Tibial nerve (tissue), 4 donors: ENCODE measurements at places on chromosomes 11 and 22. TPM values are rescaled to one million over a fixed set of nuclear protein-coding genes. Genes with fewer than 3 reads are reported as not detected.
A peak's percentile ranks its signal among the peaks of the same experiment; 100 is the strongest.

DNA sequence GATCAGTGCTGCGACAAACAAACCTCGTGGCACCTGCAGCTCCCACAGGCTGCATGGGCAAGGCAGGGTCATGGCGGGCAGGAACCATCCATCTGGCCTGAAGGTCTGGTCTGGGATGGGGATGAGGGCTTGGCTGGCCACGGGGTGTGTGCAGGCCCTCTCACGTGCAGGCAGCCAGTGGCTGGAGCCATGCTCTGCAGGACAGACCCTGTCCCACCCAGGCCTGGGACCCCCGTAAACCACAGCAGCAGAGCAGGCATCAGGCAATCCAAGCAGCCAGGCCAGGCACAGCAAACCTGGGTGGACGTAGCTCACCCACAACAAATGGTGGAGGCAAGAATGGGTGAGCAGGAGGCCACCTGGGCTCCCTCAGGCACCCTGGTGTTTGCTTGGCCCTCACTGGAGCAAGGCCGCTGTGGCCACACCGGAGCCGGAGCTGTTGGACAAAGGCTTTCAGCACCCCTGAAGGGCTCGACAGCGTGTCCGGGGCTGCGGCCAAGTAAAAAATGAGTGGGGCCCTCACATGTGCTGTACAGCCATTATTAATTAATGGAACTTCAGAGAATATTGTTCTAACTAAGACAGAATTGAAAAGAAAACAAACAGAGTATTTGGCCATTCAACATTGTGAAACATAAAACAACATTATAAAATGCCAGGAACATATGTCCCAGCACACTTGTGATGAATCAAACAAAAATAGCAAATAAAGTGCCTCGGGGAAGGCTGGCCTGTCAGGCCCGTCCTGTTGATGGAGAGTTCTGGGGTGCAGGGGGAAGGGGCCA, 24.0 kb upstream of the GNB1L start:
- no peak overlapping the region for H3K4me3 ChIP-seq
- H3K36me3 ChIP-seq = peaks cover 44% of the 10 kb centered on the region
- peaks cover 86% of the 10 kb centered on the region for H3K4me1 ChIP-seq
- peak overlapping the region; percentile 38 for H3K27ac ChIP-seq
- DNase-seq = no peak

The BACE1 gene
- total RNA-seq = 35.1 TPM

The MISFA gene
- total RNA-seq = not detected

DNA sequence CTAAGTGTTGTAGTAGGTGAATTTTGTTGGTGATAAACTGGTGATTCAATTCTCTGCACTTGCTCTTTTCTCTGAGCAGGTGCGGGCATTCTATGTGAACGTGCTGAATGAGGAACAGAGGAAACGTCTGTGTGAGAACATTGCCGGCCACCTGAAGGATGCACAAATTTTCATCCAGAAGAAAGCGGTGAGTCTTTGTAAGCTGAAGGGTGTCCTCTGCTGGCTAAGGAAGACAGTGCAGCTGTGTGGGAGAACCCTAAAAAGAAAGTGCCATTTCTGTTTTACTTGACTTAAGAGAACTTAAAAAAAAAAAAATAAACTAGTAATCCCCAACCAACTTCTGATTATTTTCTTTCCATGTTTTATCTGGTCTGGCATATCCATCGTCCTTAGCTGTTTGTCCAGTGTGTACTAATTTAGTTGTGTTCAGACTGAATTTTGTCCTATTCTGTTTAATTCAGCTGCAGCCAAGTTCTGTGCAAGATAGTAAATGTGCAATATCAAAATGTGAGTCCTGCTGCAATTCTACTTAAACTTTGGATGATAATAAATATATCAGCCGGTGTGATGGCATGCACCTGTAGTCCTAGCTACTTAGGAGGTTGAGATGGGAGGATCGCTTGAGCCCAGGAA, 29.6 kb downstream of the CAT start:
- no peaks in the 10 kb centered on the region for H3K27me3 ChIP-seq
- DNase-seq = no peak
- H3K4me3 ChIP-seq = no peak overlapping the region
- H3K4me1 ChIP-seq = no peaks in the 10 kb centered on the region

DNA sequence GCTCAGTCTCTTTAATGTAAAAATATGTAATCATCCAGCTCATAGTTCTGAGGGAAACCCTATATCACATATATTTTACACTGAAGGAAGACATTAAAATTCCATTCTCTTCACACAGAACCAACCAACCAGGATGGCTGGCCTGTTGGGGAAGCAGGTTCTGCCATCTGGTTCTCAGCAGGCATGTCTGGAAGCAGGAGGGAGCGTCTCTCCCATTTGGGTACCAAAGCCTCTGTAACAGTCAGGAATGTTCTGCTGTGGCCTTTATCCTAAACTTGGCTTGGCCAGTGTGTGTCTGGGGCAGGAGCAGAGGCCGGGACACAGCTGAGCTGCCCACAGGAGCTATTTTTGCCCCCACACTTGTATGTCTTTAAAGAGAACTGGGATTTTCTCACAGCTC, 29.2 kb downstream of the SGSM3 start:
- DNase-seq = no peak
- H3K4me3 ChIP-seq = no peak overlapping the region
- H3K36me3 ChIP-seq = no peaks in the 10 kb centered on the region
- H3K27ac ChIP-seq = no peak overlapping the region

GRCh38 chr11:27229511-27230191, 133.4 kb downstream of the CCDC34 start:
- no peaks in the 10 kb centered on the region for H3K36me3 ChIP-seq
- H3K27me3 ChIP-seq = no peaks in the 10 kb centered on the region
- no peak overlapping the region for H3K27ac ChIP-seq
- DNase-seq = no peak

The TESMIN gene
- total RNA-seq = not detected

The GGT1 gene
- total RNA-seq = 5.9 TPM

GRCh38 chr11:102279641-102280170, 37.6 kb upstream of the BIRC3 start:
- DNase-seq = no peak
- H3K4me1 ChIP-seq = no peaks in the 10 kb centered on the region
- H3K27me3 ChIP-seq = no peaks in the 10 kb centered on the region
- no peaks in the 10 kb centered on the region for H3K36me3 ChIP-seq

DNA sequence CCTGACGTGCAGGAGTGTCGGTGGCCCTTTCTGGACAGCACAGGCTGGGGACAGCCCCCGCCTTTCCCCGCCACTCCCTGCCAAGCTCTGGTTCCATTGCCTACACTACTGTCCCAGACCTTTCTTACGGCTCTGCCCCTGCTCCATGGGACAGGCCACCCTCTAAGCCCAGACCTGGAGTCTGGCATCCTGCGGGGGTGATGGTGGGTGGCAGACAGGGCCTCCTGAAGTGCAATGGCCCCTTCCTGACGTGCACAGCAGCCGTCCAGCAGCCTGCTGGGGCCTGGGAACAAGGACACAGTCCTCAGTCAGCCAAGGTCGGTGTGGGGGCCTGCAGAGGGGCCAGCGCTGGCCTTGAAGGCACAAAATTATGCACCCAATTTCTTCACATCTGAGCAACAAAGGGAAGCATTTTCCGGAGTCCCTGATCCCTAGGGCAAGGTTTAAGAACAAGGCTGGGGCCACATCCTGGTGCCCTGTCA, 79.7 kb upstream of the KCNQ1OT1 start:
- no peak overlapping the region for H3K4me3 ChIP-seq
- peak overlapping the region; percentile 79 for H3K27ac ChIP-seq
- peaks cover 13% of the 10 kb centered on the region for H3K4me1 ChIP-seq

The MMP13 gene
- total RNA-seq = not detected

DNA sequence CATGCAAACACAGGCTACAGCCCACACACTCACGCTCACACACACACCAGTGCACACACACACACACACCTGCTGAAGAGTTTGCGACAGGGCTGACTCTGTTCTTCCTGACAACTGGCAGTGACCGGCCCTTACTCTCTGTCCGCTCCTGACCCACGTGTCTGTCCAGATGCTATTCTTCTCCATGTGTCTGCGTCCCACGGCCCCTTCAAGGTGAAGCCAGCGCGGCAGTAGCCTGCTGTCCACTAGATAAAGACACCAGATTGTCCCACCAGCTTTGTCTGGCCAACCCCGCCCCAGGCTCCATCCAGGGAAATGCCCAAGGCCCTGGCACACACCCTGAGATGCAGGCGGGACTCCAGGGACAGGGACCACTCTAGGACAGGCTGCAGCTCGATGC, 713.9 kb downstream of the BRD1 start:
- H3K36me3 ChIP-seq = no peaks in the 10 kb centered on the region
- H3K4me3 ChIP-seq = no peak overlapping the region
- H3K27ac ChIP-seq = no peak overlapping the region

The OR2AG2 gene
- 0.90 TPM for total RNA-seq

The ROM1 gene
- total RNA-seq = 13.8 TPM

DNA sequence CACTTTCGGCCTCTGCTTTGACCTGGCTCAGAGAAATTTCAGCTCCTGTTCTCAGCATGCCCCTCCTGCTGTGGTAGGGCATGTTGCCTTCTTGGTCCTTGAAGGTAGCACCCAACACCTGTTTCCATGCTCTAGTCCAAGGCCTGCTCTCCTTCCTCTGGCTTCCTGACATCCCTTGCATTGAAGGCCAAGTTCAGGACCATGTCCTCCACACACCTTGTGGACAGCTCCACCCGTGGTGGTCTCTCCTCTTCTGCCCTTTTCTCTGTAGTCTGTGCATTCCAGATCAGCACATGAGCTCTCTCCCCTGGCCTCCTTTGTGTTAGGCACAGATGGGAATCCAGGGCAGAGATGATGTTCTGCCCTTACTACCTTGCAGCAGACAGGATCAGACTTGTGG, 225.3 kb downstream of the ADAMTS15 start:
- no peak overlapping the region for H3K4me3 ChIP-seq
- H3K27me3 ChIP-seq = no peaks in the 10 kb centered on the region
- no peaks in the 10 kb centered on the region for H3K4me1 ChIP-seq
- H3K27ac ChIP-seq = no peak overlapping the region
- DNase-seq = no peak
- H3K36me3 ChIP-seq = no peaks in the 10 kb centered on the region

The ELMOD1 gene
- total RNA-seq = 0.30 TPM

The CYTH4 gene
- total RNA-seq = 23.1 TPM

DNA sequence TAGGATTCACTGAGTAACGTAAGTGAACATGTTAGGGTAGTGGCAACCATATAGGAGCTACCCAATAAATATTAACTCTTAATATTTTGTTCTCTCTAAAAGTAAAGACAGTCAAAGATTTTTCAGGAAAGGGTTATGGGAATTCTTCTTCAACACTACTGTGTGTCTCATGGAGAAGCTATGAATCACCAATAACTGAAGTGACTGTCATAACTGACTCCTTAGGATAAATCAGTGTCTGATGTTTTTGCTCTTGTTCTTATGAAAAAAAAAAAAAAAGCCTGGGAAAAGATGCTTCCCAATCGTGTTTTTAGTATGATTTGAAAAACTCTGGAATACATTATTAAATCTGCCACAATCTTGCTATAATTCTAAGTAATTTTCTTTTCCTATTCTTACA, 111.2 kb upstream of the CEP126 start:
- no peaks in the 10 kb centered on the region for H3K4me1 ChIP-seq
- H3K27me3 ChIP-seq = no peaks in the 10 kb centered on the region
- DNase-seq = no peak
- no peak overlapping the region for H3K27ac ChIP-seq
- no peak overlapping the region for H3K4me3 ChIP-seq

DNA sequence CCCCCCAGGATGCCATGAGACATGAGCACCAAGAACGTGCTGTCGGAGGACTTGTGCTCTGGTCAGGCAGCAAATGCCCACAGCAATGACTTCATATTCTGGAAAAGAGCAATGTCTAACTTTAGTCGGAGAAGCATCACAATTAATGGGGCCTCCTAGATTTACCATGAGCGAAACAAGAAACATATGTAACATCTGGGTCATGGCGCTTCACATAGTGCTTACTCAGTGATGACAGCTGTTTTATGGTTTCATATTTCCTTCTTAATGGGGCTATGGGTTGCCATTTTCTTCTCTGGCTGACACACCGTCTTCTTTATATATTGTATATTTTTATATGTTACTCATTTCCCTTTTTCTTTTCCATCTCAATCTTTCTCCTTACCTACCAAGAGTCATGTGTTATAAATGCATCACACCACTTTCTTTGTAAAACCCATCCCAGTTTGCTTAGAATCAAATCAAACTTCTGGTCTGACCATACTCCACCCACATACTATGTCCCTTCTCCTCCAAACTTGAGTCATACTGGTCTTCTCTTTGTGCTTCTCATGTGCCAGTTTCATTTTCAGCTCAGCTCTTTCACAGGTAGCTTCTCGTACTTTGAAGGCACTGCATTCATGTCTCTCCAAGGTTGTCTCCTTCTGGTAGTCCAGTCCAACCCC, 9.4 kb upstream of the CASP12 start:
- no peak for DNase-seq
- H3K36me3 ChIP-seq = no peaks in the 10 kb centered on the region
- no peak overlapping the region for H3K27ac ChIP-seq
- no peak overlapping the region for H3K4me3 ChIP-seq

The OR10A6 gene
- not detected for total RNA-seq

DNA sequence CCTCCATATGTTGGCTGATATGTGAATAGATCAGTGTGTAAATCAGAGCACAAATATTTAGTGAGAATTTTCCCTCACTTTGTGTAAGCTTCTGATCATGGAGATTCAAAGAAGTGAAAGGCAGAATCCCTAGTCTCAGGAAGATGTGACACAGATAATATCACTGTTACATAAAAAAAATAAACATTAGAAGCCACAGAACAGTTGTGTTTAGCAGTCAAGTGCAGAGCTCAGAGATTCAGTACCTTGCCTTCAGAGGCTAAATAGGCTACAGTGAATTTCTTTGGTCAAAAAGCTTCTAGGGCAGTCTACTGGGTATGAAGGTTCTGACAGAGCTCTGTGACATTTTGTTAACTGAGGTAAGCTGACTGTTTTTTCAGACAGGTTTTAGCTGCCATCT, 591.5 kb downstream of the METTL15 start:
- no peak overlapping the region for H3K4me3 ChIP-seq
- no peak for DNase-seq
- no peaks in the 10 kb centered on the region for H3K4me1 ChIP-seq
- no peaks in the 10 kb centered on the region for H3K36me3 ChIP-seq
- H3K27ac ChIP-seq = no peak overlapping the region

The ARHGAP32 gene
- total RNA-seq = 22.8 TPM

The RASSF10 gene
- 0.60 TPM for total RNA-seq

- no peaks in the 10 kb centered on the region for H3K27me3 ChIP-seq
- no peak overlapping the region for H3K4me3 ChIP-seq
- DNase-seq = no peak
- peaks cover 15% of the 10 kb centered on the region for H3K4me1 ChIP-seq
- peak overlapping the region; percentile 46 for H3K27ac ChIP-seq
Observed at GRCh38 chr22:36873614-36874308, 13.0 kb downstream of the NCF4 start.

The SHANK2 gene
- 1.7 TPM for total RNA-seq

GRCh38 chr11:72274435-72274834, 30.5 kb upstream of the PHOX2A start:
- no peak overlapping the region for H3K27ac ChIP-seq
- H3K4me1 ChIP-seq = no peaks in the 10 kb centered on the region
- no peak for DNase-seq
- no peaks in the 10 kb centered on the region for H3K27me3 ChIP-seq
